ENCODE measurements at places on chromosomes 12 and 14.

- DNase-seq, result no peak
Observed at GRCh38 chr12:45260104-45260815, 44.4 kb downstream of the ANO6 start.

DNA sequence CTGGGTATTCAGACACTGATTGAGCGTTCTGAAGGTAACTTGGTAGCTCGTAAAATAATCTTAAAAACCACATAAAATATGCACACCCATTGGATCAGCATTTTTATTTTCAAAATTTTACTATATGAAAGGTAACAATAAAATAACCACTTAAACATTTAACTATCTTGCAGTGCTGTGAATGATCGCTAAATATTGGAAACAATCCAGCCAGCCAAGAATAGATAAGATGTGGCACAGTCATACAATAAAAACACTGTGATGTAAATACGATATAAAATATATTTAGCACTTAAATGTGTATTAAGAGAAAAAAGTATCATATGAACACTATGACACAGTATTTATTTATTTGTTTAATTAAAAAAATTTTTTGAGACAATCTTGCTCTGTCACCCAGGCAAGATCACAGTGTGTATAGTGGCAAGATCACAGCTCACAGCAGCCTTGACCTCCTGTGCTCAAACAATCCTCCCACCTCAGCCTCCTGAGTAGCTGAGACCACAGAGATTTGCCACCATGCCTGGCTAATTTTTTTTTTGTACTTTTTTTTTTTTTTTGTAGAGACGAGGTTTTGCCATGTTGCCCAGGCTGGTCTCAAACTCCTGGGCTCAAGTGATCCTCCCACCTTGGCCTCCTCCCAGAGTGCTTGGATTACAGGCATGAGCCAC is 39.4 kb downstream of the SDR9C7 start:
- DNase-seq, result no peak

GRCh38 chr14:68548194-68549076 is 244.4 kb downstream of the ZFP36L1 start:
- no peak for DNase-seq

DNA sequence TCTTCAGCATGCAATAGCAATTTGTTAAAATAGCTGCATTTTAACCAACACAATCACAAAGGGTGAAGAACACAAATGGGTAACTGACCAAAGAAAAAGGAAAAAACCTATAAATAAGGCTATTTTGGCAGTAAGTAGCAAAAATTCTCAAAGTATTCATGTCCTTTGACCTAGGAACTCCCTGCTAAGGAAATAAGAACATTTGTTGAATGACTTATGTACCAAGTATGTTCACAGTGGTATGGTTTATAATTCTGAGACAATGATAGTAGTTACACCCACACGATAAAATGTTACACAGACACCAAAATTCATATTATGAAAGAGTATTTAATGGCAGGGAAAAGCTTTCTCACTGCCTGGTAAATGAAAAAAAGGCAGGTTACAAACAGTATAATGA is 16.9 kb downstream of the CCDC88C start:
- no peak for DNase-seq

GRCh38 chr12:129540249-129540648 is 363.6 kb downstream of the TMEM132D start:
- no peak for DNase-seq

- no peak for DNase-seq
Observed at GRCh38 chr14:20734430-20734806, 11.3 kb upstream of the EDDM3A start.

GRCh38 chr12:131386781-131387180 is 324.1 kb upstream of the SFSWAP start:
- DNase-seq, result no peak

- DNase-seq, result no peak
Observed at GRCh38 chr12:15710860-15711510, 78.2 kb downstream of the EPS8 start.

- DNase-seq, result no peak
Observed at GRCh38 chr12:65997056-65997455, 133.5 kb downstream of the LLPH start.

DNA sequence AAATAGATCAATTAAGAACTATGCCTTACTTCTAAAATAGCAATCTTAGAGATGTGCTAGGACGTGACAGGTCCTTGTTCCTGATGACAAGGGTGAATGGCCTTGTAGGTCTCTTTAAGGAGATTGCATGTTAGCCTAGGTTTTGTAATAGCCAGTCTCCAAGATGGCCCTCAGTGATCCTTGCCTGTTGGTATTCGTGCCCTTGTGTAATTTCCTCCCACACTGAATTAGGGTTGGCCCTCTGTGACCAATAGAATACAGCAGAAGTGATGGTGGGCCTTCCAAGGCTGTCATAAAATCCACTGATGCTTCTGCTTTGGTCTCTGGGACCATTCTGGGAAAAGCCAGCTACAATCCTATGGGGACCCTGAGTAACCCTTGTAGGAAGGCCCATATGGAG is 38.2 kb upstream of the SNX6 start:
- no peak for DNase-seq

DNA sequence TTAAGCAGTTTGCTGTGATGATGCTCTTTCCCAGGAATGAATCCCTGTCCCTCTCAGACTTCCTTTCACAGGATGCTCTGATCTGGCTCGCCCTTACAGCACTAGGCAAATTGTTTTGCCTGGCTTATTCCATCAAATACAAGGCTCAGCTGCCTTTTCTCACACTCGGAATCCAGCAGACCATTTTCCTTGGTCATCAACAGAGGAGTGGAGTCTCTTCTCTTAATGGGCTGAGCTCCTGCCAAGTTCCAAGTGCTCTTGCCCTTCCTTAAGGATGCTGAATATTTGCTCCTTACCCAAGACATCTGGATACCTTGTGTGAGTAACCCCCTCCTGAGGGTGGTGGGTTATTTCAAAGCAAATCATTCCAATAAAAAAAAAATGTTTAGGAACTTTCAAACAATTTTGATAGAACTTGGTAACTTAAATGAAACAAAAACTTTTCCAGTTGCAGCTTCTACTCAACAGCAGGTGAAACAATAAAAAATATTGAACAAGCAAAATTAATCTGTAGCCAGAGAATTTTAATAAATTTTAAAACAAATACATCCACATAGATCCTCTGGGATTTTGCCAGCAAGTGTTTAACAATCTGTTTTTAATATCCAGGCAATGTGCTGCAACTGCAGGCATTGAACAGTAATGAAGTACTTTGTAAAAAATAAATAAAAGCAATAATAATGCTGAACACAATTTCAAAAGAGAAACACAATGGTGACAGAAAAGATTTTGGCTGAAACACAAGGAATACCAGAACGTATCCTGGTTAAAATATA is 264.0 kb upstream of the FAR2 start:
- no peak for DNase-seq

- DNase-seq, result no peak
Observed at GRCh38 chr12:11686120-11686519, 36.6 kb downstream of the ETV6 start.

GRCh38 chr12:116954710-116955381 is 44.1 kb downstream of the FBXW8 start:
- DNase-seq, result no peak

- no peak for DNase-seq
Observed at GRCh38 chr14:94665121-94665520, 52.9 kb downstream of the SERPINA3 start.

GRCh38 chr12:99948370-99948769 is 36.4 kb downstream of the ANKS1B start:
- no peak for DNase-seq

- DNase-seq, result no peak
Observed at GRCh38 chr14:58969951-58970751, 218.3 kb upstream of the DAAM1 start.

GRCh38 chr12:20557096-20557495 is 138.0 kb upstream of the SLCO1C1 start:
- no peak for DNase-seq

DNA sequence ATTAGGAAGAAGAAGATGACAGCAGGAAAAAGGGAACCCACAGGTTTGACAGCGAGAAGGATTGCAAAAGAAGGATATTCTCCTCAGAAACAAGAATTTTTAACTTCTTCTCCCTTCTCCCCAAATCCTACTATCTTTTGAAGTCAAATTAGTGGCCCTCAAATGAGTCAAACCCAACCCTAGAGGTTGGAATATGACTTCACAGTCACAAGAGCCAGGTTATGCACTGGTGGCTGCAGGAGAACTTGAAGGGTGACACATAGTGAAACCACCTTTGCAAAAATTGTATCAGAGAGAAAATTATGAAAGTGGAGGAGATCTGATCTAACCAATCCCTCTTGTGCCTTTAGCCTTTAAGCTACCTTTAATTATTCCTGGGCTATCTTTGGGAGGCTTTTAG is 386.2 kb upstream of the CCDC196 start:
- no peak for DNase-seq

GRCh38 chr12:41509271-41510055 is 321.3 kb downstream of the PDZRN4 start:
- no peak for DNase-seq

GRCh38 chr12:65022960-65023359 is 98.1 kb downstream of the WIF1 start:
- DNase-seq, result no peak

DNA sequence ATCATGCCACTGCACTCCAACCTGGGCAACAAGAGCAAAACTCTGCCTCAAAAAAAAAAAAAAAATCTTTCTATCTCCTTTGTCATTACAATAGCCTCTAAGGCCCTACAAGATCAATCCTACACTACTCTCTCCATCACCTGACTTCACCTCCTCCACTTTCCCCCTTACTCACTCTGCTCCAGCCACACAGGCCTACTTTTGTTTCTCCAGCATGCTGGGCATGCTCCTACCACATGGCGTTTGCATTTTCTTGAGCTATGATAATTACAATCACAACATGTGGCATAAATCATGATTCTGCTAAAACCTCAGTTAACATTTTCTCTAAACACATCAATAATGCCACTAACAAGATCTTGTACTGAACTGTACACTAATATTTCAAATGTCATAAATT is 7.8 kb downstream of the PPP1R13B start:
- DNase-seq, result no peak

- DNase-seq, result no peak
Observed at GRCh38 chr12:57591782-57592325, 862 bp downstream of the PIP4K2C start.
